T-helper 17 cell (primary cell): ENCODE measurements at places on chromosomes 13 and 19.

GRCh38 chr13:93286047-93286446 is 59.4 kb downstream of the GPC6 start:
- DNase-seq, result no peak

GRCh38 chr19:6213266-6213595 is 66.5 kb downstream of the MLLT1 start:
- no peak for DNase-seq

DNA sequence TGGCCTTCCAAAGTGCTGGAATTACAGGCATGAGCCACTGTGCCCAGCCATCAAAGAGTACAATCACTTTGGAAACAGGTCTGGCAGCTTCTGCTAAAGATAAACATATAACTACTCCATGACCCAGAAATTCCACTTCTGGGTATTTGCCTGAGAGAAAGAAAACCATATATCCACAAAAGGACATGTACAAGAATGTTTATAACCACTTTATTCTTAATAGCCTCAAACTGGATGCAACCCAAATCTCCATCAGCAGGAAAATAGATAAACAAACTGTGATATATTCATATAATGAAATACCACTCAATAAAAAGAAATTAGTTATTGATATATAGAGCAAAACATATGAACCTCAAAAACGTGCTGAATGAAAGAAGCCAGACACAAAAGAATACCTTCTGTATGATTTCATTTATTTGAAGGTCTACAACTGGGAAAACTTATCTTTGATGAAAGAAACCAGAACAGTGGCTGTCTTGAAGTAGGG is 40.5 kb downstream of the TEX26 start:
- DNase-seq, result no peak

GRCh38 chr13:66341635-66342377 is 888.3 kb downstream of the PCDH9 start:
- no peak for DNase-seq

DNA sequence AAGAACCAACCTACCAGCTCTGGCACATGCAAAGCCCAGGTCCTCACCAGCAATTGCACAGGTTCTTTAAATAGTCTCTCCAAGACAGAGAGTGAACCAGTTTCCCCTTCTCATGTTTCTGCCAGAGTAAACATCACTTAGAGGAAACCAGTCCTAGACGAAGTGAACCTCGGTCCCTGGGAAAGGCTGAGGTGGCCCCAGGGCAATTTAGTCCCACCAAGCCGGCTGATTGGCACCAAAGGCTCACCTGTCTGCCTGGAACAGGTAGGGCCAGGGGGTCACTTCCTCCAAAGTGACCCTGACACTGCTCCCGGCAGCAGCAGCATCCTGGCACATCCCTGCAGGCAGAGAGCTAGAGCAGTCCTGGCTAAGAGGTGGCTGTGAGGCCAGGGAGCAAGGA is 122.9 kb upstream of the ZNF507 start:
- DNase-seq, result no peak

GRCh38 chr19:52297601-52298364 is 814 bp downstream of the ZNF480 start:
- no peak for DNase-seq

DNA sequence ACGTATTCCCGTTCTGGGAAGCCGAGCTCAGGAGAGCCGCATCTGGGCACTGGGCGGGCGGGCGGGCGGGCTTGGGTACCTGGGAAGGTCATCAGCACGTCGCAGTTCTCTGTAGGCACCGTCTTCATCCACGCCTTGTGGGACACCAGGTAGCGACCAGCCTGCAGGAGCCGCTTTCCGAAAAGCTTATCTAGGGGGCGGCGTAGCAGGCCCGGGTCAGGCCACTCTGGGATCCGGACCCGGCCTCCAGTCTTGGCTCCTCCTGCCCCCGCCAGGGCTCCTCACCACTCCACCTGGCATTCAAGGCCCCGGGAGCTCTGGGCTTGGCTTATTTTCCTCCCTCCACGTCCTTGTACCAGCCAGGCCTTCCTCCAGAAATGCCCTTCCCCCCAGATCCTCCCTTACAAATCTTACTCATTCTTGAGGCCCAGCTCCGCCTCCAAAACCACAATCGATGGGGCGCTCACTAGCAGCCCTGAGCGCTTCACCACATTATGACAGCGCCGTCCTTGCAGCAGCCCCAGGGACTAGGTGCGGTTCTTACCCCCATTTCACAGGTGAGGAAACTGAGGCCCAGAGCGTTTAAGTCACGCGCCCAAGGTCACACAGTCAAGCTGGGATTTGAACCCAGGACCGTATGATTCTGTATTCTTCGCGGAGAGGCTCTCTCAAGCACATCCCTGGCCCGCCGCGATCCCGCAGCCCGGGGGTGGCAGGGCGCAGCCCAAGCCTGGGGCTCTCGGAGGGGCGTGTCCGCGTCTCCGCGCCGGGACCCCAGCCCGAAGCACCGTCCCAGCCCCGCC is 843 bp downstream of the ANO8 start:
- peak; percentile 51 for DNase-seq

- no peak for DNase-seq
Measured at GRCh38 chr13:32838945-32839344, 177.3 kb upstream of the KL start.

- peak; percentile 94 for DNase-seq
Measured at GRCh38 chr13:77326905-77327604, at the start of gene MYCBP2. MYCBP2 (minus strand) TSS chr13:77327094; CDS start chr13:77326775, 319 bp downstream.

DNA sequence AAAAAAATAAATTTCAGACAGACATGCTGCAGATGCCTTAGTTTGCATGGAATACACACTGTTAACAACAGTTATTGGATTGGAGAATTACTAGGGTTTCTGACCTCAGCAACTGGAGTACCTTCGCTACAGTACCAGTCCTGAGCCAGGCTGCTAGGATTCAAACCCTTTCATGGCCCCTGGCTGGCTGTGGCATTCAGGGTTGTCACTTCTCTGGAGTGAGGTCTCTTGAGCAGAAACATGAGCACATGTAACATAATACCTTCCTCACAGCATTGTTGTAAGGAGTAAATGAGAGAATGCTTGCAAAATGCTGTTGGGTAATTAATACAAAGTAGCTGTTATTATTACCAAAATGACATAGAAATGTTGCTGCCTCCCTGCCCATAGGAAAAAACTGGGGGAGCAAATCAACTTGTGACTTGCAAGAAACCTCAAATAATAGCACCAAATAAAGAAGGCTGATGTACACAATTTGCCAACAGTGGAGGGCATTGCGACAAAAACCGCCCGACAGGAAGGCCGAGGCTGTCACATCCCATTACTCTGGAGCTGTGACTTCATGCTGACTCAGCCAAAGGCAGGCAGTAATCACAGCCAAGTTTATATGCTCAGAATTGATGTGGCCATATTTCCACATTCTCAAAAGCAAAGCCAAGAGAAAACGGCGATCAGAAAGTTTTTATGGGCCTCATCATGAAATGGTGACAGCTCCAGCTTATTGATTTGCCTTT is 100.4 kb downstream of the RFC3 start:
- DNase-seq, result no peak

- no peak for DNase-seq
Measured at GRCh38 chr19:39469036-39469435, 11.6 kb upstream of the TIMM50 start.

GRCh38 chr19:6577476-6578125 is 13.3 kb downstream of the CD70 start:
- DNase-seq, result no peak
